Midbrain (tissue), 1 donor: ENCODE measurements at places on chromosomes 4 and X.

DNA sequence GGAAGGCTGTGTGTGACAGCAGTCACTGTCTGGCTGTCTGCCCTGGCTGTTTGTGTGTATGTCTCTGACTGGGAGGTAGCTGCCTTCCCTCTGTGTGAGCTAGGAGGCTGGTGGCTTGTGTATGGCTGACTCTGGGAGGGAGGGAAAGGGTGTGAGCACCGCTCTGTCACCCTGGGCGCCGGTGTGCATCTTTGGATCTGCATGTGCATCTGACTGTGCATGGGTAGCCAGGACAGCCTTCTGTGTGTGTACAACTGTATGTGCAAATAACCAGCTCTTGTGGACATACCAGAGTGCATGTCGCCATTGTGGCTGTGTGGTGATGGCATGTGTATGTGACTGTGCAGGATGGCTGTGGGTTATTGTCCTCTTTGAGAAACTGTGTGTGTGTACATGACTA, 7.4 kb upstream of the ERAS start:
- DNase-seq = no peak

DNA sequence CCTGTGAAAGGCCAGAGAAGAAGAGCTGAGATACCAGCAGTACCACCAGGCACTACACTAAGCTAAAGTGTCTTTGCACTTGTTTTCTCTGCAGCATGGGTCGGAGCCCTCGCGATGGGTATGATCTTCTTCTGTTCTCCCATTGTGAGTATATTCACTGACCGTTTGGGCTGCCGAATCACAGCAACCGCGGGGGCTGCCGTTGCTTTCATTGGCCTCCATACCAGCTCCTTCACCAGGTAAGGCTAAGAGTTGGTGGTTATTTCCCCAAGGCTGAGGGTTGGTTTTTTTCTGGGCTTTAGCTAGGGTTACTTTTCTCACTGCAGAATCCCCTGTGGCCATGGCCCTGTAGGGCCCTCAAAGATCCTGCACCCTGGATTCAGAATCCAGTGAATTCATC, 93.5 kb downstream of the RLIM start:
- DNase-seq = no peak

DNA sequence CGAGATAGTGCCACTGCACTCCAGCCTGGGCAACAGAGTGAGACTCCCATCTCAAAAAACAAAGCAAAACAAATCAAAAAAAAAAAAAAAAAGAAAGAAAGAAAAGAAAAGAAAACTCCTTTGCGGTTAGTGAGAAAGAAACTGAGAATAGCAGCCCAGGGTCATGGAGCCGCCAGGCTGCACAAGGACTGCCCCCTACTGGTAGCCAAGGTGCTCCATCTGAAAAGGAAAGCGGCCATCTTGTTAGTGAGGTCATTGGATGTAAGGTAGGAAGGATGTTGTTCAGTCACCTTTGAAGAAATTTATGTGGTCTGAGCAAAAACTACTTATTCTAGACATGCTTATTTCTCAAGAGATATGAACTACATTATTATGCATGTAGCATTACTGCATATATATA, 660.6 kb upstream of the TENM3 start:
- DNase-seq = no peak

- no peak for DNase-seq
Observed at GRCh38 chrX:24391843-24392242, 31.4 kb downstream of the SUPT20HL1 start.

- no peak for DNase-seq
Observed at GRCh38 chr4:174437324-174437723, 85.0 kb downstream of the HPGD start.

DNA sequence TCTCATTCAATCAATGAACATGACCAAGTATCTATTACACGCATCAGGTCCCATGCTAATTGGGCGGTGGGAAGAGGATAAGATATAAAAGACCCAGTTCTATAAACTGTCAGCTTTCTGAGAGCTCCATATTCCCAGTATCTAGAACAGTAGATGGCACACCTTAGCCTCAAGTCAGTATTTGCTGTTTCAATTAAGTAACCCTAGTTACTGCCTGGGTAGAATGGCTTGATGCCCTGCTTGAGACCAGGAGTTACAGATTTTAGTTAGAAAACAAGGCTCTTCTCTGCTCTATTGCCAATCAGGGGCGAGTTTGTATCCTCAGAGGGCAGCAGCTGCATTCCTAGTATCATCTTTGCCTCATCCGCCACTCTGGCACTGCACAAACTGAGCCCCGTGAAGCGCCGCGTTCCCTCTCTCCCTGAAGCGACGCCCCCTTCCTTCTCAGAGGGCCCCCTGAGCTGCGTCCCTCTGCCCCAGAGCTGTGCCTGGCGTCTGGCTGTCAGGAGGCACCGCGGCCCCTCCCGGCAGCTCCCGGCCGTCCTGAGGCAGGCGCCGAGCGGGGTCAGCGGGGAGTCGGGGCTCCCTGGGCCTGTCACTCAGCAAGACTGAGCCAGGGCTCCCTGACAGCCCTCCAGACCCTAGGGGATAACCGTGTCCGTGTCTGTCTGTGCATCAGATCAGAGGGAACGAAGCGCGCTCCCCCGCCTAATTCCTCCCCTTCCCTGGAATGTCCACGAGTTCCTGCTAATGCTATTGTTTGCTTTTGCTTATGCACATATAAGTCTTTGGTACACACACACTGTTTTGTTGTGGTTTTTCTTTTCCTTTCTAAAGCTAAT, 212.4 kb upstream of the TTC29 start:
- DNase-seq = peak; percentile 24

DNA sequence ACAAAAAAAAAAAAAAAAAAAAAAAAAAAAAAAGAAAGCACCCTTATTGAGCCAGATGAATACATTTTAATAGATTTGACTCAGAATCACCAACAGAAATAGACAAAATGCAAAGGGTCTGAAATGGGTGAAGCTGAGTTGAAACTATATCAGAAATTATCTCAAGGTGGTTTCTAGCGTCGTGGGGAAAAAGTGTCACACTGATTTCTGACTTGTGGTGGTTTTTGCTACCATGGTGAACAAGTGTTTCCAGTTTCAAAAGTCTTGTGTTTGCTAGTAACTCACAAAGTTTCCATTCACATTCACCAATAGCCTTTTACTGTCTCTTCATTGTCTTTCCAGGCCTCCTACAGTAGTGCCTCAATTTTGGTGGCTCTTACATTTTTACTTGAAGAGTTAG, 135.5 kb downstream of the ARHGAP24 start:
- no peak for DNase-seq

DNA sequence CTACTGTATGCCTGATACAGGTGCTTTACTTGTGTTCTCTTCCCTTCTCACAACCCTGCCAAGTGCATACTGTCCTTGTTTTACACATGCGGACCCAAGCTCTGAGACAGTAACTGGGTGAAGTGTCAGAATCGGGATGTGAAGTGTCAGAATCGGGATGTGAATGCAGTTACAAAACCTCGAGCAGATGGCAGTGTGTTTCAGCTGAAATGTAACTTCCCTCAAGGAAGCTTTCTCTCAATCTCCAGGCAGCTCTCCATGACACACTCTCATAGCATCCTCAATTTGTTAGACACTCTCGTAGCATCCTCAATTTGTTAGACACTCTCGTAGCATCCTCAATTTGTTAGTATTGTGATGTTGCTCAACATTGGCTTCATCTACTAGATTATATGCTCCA, 1.1 kb upstream of the HPSE start:
- DNase-seq = no peak

DNA sequence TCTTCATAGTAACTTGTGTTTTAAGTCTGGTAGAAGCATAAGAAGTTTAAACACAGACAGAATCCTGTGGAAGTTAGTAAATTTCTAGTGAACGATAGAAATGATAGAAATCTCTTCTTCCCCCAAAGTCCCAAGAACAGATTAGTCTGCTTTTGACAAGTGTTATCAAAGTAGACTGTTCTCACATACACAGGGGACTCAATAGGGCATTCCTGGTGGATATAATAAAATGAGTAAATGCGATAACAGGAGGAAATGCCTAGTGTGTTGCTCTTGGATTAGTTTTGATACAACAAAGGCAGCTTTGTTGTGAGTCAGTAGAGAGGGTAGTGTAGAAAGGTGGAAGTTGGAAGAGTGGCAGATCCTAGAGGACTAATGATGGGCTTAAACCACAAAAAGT, 43.5 kb downstream of the CLCN3 start:
- DNase-seq = no peak

DNA sequence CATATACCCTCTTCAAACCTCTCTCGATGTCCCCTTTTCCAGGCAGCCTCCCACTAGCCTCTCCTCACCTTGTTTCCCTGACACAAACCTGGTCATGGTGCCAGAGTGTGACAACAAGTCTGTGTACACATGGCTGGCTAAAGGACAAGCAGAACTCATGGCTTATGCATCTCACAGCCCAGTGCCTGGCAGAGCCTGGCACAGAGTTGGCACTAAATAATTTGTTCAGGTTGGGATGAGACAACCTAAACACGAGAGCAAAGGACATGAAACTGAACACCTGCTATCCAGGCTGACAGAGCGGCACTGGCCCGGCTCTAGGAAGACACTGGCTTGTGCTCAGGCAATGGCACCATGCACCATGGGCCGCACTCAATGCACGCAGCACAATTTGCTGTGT, 48.2 kb upstream of the FGFBP2 start:
- no peak for DNase-seq

DNA sequence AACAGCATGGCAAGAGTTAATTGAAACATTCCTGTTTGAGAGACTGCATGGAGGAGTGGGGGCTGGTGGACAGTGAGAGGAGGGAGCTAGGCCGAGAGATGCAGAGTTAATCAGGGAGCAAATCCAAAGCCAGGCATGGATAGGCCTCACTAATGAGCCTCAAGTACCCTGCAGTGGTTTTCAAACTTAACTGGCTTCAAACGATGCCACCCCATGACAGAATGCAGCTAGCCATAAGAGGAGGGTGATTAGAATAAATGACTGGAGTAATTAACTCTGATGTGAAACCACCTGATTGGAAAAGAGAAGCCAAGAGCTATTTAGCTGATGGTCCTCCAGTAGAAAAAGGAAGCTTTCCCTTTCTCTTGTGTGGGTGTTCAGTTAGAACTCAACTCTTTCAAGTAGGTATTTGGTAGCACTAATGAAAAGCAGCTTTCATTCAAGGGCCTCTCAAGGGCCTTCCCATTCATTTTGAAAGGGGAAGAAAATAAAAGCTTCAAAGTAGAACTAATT, 215.4 kb upstream of the MAB21L2 start:
- DNase-seq = no peak

- no peak for DNase-seq
Observed at GRCh38 chr4:10023050-10023419, 1.7 kb upstream of the SLC2A9 start.

DNA sequence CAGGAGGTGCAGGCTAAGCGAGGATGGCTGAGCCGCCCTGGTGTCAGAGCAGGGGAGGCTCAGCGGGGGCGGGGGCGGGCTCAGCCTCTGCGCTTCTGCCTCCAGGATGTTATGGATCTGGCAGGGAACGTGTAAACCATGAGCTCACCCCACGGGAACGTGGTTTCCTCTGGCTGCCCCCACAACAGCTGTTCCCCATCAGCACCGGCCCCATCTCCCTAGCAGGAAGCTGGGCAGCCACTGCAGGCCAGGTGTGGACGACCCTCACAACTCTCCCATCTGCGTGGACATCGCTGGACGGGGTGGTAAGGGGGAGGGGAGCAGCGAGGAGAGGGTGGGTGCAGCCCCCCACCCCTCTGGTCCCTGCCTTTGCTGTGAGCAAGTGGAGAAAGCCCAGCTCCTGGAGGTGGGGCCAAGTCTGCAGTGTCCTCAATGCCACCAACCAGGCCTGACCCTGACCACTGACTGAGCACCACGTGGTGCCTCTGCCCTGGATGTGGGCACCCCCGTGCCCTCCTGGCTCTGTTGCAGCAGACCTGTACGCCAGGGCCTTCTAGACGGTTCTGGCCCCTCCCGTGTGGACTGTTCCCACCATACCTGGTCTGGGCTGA, 28.1 kb upstream of the SPON2 start:
- no peak for DNase-seq

- no peak for DNase-seq
Observed at GRCh38 chrX:105265093-105265492, 44.6 kb upstream of the TEX13A start.

- DNase-seq = no peak
Observed at GRCh38 chr4:48157271-48157670, 23.2 kb upstream of the TXK start.

DNA sequence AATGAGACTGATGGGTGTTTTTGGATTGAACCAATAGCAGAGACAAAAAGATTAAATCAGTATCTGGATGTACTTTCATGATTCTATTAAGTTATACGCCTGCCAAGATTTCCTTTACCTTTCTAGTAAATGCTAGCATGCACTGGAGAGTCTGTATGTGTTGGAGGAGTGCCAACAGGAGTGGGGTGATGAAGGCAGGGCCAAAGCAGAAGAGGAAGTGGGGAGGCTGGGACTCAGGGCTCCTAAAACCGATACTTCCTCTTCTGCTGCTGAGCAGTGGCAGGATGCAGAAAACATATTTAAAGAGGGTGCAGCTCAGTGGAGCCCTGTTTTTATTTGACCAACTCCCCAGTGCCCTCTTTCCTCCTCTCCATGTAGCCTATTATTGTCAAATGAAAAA, 5.6 kb downstream of the CYSLTR1 start:
- DNase-seq = peak; percentile 6

- no peak for DNase-seq
Observed at GRCh38 chr4:113610537-113610936, 151.0 kb downstream of the CAMK2D start.

DNA sequence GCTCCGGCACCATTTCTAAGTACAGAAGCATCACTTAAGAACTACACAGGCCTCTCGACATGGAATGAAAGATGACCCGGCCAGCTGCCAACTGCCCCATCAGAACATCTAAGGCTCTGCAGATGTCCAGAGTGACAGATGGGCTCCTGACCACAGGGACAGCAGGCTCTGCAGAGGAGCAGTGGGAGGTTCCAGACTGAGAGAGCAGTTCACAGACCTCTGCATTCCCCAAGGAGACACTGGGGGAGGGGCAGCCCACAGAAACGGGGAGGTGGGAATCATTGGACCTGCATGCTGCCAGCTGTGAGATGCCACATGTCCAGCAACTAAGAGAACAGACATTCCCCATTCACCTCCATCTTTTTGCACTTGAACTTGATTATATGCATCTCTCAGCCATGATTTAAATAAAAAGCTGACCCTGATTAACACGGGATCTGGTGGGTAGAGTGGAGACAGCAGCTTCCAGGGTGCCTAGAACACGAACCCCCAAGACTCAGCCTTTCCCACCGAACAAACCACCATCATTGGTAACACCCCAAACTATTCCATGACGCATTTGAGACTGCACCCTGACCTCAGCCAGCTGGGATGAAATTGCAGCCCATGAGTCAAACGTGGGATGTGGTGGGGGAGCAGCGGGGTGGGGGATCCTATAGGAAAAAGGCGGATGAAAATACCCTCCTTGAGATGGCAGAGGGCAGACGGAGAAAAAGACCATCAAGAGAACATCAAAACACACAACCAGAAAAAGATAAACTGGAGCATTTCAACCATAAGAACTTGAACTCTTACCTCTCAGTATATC, 47.2 kb downstream of the AFAP1 start:
- no peak for DNase-seq

- no peak for DNase-seq
Observed at GRCh38 chr4:87566276-87566675, 37.1 kb upstream of the SPARCL1 start.

- no peak for DNase-seq
Observed at GRCh38 chr4:172207258-172207657, 394.1 kb downstream of the GALNTL6 start.
